ENCODE measurements at places on chromosomes 12 and 14. TPM values are rescaled to one million over a fixed set of nuclear protein-coding genes. Genes with fewer than 3 reads are reported as not detected.

The PLEKHG7 gene
- not detected for total RNA-seq

The BCL2L14 gene
- total RNA-seq, result not detected

The PPFIA2 gene
- not detected for total RNA-seq

The KCNK10 gene
- 0.69 TPM for total RNA-seq

The GLIPR1 gene
- 0.61 TPM for total RNA-seq

The RNASE2 gene
- total RNA-seq, result not detected

The LRIG3 gene
- total RNA-seq, result 8.9 TPM

The ZBTB42 gene
- 5.2 TPM for total RNA-seq

The HOXC4 gene
- 2.2 TPM for total RNA-seq

The SLC41A2 gene
- total RNA-seq, result 2.8 TPM

The GZMH gene
- total RNA-seq, result not detected

The ACSM4 gene
- not detected for total RNA-seq

The KRT73 gene
- not detected for total RNA-seq

The NKX2-8 gene
- total RNA-seq, result 0.50 TPM

The P2RX2 gene
- not detected for total RNA-seq

The SLCO1C1 gene
- 6.9 TPM for total RNA-seq

The KLRD1 gene
- not detected for total RNA-seq

The MSRB3 gene
- 7.8 TPM for total RNA-seq

The KRT2 gene
- total RNA-seq, result not detected

The C14orf180 gene
- total RNA-seq, result not detected

The TAS2R50 gene
- total RNA-seq, result 1.3 TPM

The OLR1 gene
- total RNA-seq, result not detected

The MIS18BP1 gene
- 19.0 TPM for total RNA-seq

The FAR2 gene
- 3.0 TPM for total RNA-seq

The DEGS2 gene
- not detected for total RNA-seq

Measured in SK-MEL-5 (cell line).